Natural killer cell (primary cell): ENCODE measurements at places on chromosomes 5 and 9. TPM values are rescaled to one million over a fixed set of nuclear protein-coding genes. Genes with fewer than 3 reads are reported as not detected.

Gene ITK
- 186 TPM for total RNA-seq

Gene PCDH1
- total RNA-seq: 32.1 TPM

Gene GABRA1
- total RNA-seq: not detected

Gene C9orf153
- total RNA-seq: 0.28 TPM

DNA sequence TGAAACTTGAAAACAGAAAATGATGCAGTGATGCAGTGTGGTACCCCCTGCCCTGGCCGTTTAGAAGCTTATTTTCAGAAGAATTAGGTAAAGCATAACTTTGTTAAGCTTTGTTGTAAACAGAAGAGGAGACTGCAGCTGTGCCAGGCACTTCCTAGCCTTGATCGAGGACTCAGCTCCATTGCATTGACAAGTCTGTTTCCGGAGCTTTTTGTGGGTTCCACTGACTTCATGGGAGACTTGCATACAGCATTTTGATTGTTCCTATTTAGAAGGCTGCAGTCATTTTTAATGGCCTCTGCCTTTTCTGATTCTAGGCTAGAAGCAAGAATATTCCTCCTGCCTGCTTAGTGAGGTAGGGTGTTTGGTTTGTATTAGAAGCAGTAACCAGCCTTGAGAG lies 12.3 kb downstream of the MVB12B start:
- H3K4me3 ChIP-seq: no peak overlapping the region
- no peak for DNase-seq
- peaks cover 5% of the 10 kb centered on the region for H3K4me1 ChIP-seq
- no peaks in the 10 kb centered on the region for H3K36me3 ChIP-seq

- H3K4me1 ChIP-seq: peaks cover 18% of the 10 kb centered on the region
- no peak for DNase-seq
- no peak overlapping the region for H3K27ac ChIP-seq
- H3K36me3 ChIP-seq: no peaks in the 10 kb centered on the region
- no peaks in the 10 kb centered on the region for H3K27me3 ChIP-seq
Observed at GRCh38 chr9:129031514-129031913, 3.4 kb upstream of the SH3GLB2 start.
